ENCODE measurements at places on chromosomes 5 and 9.
A peak's percentile ranks its signal among the peaks of the same experiment; 100 is the strongest.

- DNase-seq, result no peak
Measured at GRCh38 chr5:129001841-129002526, 36.7 kb downstream of the SLC27A6 start.

DNA sequence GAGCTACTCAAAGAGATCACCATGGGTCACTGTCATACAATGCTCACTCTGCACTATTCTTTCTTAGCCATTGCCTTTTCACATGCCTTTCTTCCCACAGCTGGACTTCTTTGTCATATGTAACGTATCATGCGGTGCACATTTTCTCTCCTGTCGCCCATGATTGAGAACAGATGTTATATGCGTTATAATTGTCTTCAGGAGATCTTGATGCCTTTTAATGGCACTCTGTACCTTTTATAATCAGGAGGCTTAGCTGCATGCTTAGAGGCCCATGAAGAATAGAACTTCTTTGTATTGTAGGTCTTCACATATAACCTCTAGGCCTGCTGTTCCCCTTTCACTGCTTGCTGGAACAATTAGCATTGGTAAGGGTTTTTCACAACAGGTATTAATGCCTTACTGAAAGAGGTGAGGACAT lies 436.1 kb downstream of the CDH10 start:
- no peak for DNase-seq

GRCh38 chr9:112433499-112434392 lies 52.9 kb upstream of the KIAA1958 start:
- no peak for DNase-seq

DNA sequence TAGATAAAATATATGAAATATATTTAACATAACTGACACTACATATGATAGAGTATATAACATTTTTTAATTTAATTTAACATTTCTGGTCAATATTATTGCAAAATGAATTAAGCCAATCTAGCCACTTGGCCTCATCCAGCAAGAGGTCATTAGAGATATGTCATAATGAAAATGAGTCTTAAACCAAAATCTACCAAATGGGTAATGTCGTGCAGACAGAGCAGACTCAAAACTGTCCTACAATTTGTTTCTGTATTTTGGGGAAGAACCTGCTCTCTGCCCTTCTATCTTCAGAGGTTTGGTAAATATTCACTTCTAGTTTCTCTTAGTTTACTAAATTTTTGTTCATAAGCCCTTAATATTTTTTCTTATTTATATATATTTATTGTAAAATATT lies 61.4 kb downstream of the ARHGEF28 start:
- no peak for DNase-seq

- no peak for DNase-seq
Measured at GRCh38 chr5:168039566-168040248, 251.7 kb upstream of the WWC1 start.

GRCh38 chr5:6772886-6773285 lies 59.7 kb downstream of the TENT4A start:
- DNase-seq, result no peak

GRCh38 chr5:20522905-20523482 lies 535.0 kb upstream of the CDH18 start:
- no peak for DNase-seq

- no peak for DNase-seq
Measured at GRCh38 chr5:82313016-82313415, 34.9 kb upstream of the RPS23 start.

DNA sequence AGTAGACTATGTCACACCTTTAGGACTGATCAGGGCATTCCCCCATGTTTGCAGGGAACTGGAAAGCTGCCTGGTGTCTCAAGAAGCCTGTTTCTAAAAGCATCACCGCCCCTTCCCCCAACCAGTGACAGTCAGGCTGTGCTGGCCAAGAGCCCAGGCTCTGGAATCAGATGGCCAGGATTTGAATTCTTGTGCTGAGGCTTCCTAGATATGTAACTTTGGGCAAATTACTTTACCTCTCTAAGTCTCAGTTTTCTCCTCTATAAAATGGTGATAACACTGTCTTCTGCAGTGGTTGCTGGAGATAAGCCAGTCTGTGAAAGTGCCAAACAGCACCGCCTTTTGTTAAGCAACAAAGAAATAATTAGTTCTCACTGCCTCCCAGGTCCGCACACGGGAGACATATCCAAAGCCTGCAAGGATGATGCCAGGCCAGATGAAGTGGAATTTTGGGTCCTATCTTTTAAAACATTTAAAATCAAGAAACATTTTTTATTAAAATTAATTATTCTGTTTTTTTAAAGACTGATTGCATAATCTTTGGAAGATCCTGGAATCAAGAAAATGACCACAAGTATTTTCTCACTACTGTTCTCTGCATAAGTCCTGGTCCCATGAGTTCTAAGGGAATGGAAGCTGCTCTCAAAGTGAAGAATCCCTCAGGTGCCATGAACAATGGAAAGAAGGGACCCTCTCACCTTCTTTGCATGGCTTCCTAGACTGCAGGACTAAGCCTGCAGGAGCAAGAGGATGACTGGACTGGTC lies 13.9 kb downstream of the SLC31A2 start:
- peak; percentile 17 for DNase-seq

- DNase-seq, result no peak
Measured at GRCh38 chr9:77794985-77795384, 146.9 kb upstream of the GNA14 start.

- no peak for DNase-seq
Measured at GRCh38 chr5:147645197-147645596, 135.3 kb upstream of the DPYSL3 start.

DNA sequence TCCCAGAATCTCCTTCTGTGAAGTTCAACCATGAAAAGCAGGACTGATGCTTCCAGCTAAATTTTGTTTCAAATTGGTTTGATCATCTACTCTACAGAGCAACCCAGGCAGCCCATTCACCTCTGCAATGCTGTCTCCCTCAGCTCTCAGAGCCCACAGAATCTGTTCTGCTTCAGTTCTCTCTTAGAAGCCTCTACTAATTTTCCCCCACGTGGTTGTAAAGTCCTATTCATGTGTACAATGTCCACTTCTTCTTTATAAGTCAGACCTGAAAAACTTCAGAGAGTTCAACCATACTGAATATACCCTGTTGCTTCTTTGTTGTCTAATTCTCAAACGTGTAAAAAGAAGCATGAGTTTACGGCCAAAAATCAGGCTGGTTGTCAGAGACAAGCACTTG lies 21.3 kb upstream of the FAM13B start:
- DNase-seq, result no peak

DNA sequence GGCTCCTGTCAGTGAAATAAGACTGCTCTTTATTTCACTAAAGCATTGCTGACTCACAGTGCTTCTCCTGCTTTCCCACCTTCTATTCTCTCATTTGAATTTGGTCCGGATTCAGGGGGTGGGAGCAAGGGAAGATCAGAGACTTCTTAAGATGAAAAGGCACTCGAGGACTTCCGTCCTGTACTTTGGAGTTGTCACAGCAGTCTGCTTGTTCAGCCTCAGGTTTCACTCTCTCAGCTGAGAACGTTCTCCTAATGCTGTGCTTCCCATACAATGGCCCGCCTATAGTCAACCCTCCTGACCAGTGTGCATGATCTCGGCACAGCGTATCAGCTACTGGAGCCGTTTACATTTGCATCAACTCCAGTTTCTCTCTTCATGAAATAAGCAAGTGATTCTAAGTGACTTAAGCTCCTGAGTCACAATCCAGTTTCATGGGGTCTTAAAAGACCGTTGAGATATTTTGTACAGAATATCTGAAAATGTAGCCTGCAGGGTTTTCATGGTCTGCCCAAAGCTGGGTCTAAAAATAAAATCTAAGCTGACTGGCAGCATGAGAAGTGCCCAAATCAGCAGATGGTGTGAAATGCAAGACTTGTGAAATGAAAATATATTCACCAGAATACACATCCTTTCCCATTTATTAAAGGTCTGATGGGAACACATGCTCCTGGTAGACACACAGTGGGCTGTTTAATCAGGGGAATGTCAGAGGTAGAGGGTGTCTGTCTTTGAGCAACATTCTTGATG lies 145.0 kb downstream of the ADCY2 start:
- DNase-seq, result no peak

GRCh38 chr9:107389617-107390071 lies 99.9 kb downstream of the KLF4 start:
- DNase-seq, result peak; percentile 74

DNA sequence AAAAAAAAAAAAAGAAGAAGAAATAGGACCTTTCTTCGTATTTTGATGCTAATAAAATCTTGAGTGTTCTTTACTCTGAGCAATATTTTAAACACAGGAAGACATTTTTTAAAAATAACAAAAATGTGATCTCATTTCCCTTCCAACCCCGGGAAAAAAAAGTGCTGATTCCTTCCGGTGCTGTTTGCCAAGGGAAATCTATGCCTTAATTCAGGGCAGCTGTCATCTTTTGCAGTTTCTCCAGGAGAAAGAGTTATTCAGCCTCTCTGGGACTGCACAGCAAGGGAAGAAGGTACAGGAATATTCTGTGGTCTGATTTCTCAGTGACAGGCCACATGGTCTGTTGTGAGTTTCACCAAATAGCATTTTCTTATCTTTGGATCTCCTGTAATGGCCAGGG lies 291.9 kb upstream of the IRX1 start:
- no peak for DNase-seq

GRCh38 chr5:59276325-59276675 lies 617.2 kb downstream of the PDE4D start:
- DNase-seq, result no peak

- no peak for DNase-seq
Measured at GRCh38 chr5:96783326-96783725, 24.4 kb downstream of the ERAP1 start.

- DNase-seq, result no peak
Measured at GRCh38 chr5:154474396-154475334, 3.4 kb downstream of the HAND1 start.

DNA sequence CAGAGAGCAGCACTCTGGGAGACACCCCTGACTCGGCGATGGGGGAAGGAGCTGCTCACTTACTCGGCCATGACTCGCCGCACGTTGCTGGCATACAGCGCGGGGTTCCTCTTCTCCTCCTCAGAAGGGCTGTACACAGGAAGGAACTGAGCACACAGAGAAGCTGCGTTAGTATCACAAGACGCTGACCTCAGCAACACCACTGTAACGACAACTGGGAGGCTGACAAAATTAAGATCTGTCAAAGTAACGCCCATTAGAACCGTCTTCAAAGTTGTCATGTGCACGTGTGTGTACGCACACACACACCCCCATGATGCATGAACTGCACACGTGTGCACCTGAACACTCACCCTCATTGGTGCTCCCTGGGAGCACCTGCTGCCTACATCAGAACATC lies 32.1 kb upstream of the SLC6A3 start:
- DNase-seq, result no peak

DNA sequence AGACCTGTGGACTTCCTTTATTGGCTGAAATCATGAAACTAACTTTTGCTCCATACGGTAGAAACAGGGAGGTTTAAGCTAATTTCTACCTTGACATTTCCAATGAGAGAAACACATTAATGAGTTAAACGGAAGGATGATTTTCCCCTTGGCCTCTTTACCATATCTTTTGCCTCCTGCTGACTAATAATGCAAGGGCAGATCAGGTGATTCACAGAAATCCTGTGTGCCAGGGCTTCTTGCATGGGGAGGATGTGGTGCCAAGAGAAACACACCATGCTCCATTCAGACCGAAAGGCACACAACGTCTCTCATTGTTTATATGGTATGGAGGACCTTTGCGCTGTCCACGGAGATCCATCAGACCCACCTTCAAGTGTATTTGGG lies 17.4 kb upstream of the PRLR start:
- peak; percentile 67 for DNase-seq

DNA sequence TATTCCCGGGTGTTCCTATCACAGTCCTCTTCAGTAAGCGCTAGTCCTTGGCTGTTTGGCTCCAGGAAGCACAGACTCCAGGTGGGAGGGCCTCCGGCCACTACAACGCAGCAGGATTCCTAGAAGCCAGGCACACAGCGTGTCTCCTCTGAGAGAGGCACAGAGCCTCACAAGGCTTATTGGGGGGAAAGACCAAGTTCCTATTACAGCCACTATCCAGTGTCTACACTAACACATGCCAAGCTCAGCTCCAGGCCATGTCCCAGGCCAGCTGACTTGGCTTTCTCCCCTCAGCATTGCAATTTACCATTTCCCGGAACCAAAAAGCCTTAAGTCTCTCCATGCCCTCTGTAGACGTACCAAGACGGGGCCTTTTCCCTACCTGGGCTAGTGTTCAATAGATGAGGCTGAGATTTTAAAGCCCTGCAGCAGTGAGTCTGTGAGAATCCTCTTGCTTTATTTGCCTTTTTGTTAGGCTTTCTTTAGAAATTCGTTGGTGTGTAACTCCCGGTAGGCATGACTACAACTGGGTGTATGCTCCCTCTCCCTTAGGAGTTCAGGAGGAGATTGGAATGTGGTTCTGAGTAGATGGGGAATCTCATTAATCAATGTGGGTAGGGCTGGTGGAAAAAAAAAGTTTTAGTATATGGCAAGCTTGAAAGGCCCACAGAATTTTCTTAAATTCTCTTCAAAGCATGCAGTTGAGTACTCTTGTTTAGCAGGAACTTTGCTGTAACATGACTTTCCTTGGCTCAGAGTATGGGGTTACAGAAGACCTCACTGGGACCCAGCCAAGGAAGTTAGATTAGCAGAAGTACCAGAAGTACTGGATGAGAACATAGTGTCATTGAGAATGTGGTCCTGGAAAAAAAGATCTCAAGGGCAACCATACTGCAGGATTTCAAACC lies 84.3 kb upstream of the SLC1A3 start:
- DNase-seq, result peak; percentile 40

DNA sequence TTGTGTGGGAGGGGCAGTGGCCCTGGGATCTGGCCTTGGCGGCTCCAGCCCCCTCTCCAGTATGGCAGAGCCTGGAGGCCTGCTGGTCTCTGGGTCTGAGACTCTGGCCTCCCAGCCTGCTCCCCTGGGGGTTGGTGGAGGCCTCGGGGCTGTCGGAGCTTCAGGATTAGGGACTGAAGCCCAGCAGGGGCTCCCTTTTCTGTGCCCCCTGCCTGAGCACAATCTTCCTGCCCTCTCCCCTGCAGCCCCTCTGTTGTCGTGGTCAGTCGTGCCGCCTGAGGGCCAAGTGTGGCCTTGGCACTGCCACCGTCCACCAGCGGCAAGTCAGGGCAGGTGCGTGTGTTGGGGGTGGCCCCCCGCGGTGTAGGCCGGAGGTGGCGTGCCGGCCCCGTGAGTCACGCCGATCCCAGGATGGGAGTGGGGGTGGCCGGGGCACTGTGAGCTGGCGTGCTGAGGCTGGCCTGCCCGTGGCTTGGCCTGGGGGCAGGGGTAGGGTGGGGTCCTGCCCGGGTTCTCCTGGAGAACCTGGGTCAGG lies 53.6 kb downstream of the RXRA start:
- peak; percentile 51 for DNase-seq

GRCh38 chr9:89363921-89364665 lies 45.8 kb downstream of the SECISBP2 start:
- DNase-seq, result no peak

- no peak for DNase-seq
Measured at GRCh38 chr5:153445875-153446579, 44.4 kb upstream of the GRIA1 start.

Data from kidney tubule cell (primary cell).